ENCODE measurements at places on chromosomes 6 and 20.

DNA sequence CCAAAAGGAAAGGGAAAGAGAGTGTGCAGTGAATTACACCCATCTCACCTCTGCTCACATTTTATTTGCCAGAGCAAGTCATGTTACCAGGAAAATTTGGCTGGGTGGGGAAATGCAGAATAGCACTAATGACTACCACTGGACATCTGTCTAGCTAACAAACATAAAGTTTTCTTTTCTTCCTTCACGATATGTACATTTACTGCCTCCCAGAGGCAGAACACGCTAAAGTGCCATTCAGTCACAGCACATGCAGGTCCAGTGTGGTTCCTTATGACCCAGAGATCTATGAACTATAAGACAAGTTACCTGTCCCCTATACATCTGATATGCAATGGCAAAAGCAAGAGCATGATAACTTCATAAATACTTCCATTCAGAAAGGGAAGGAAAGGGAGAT lies 194.1 kb downstream of the OGFRL1 start:
- DNase-seq = no peak

GRCh38 chr6:100944644-100945043 lies 63.5 kb upstream of the ASCC3 start:
- DNase-seq = no peak

GRCh38 chr6:16648003-16648402 lies 113.3 kb downstream of the ATXN1 start:
- DNase-seq = no peak

DNA sequence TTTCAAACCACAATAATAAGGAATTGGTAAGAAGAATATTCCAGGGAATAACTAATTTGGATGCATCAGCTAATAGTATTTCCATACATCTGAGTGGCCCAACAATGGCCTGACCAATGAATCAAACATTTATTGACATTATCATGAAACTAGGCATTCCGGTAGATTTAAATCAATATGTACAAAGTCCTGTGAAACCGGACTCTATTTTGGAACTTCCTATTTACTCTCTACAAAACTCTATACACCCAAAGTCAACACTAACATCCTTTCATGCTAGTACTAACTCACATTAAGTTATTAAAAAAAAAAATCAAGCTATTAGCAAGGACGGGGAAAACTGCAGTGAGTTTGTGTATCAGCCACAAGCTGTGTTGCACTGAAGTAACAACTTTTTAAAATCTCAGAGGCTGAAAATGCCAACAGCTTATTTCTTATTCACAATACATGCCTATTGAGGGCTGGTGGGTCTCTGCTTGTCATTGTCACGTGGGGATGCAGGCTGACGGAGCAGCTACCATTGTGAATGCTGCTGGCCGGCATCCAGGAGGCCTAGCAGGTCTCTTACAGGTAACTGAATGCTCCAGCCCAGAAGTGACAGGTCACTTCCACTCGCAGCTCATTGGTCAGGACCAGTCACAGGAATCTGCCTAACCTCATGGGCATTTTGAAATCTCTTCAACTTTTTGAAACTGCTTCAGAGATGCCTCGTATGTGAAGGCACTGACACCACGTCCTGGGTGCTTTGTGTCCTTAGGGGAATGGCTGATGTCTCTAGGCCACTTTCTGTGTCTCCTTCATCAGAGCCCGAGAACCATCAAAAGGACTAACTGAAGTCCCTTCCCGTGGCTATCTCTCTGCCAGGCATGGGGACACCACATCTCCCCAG lies 76.3 kb downstream of the SLC22A23 start:
- no peak for DNase-seq

DNA sequence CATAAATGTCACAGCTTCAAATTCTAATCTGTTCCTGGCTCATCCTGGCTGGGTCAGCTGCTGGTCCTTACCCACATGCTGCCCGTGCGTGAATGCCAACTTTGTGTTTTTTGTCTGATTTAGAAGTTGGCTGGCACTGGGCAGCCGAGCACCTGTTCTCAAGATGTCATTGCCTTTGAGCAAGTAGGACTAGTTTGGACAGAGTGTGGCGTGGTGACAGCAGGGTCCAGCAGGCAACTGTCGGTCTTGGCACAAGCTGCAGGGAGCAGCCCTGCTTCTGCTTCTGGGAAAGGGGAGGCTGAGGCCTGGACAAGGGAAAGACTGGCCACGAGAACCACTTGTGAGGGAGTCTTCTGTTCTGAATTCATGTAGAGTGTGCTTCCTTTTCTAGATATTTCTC lies 26.4 kb upstream of the ADRM1 start:
- DNase-seq = no peak

GRCh38 chr20:33773412-33774089 lies 37.6 kb upstream of the CHMP4B start:
- DNase-seq = no peak

GRCh38 chr6:7243179-7243981 lies 69.6 kb downstream of the SSR1 start:
- no peak for DNase-seq

DNA sequence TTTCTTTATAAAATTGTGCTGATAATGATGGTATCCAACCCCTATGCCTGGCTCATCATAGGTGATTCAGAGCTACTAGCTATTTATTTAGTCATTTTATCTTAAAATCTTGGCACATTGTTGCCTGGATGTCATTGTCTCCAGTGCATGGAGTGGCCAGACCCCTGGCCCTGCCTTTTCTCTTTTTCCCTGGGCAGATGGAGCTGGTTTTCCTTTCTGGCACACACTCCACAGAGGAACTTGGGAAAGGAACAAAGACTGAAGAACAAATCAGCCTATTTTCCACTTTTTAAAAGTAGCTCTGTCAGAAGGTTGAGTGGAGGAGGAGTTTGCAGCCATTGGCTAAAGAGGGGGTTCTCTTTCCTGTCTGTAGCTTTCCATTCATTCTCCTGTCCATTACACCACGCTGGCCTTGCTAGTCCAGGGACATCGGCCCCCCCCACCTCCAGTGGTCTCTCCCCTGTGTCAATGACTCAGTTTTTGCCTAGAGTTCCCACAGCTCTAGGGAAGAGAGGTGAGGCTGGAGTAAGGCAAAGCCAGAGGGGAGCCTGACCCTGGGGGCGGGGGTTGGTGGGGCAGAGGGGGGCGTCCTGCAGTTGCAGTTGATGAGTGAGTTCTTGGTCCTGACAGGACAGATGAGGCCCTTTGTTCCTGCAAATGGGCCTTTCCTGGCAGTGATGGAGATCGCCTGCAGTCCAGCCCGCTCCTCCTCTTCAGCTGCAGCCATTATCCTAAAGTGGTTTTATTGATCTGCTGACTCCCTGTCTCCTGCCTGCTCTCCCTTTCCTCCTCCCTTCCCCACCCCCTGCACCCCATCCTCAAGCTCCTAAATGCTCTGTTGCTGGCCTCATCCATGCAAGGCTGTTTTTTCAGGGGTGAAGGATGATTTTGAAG lies 774.5 kb downstream of the DHX35 start:
- DNase-seq = no peak

DNA sequence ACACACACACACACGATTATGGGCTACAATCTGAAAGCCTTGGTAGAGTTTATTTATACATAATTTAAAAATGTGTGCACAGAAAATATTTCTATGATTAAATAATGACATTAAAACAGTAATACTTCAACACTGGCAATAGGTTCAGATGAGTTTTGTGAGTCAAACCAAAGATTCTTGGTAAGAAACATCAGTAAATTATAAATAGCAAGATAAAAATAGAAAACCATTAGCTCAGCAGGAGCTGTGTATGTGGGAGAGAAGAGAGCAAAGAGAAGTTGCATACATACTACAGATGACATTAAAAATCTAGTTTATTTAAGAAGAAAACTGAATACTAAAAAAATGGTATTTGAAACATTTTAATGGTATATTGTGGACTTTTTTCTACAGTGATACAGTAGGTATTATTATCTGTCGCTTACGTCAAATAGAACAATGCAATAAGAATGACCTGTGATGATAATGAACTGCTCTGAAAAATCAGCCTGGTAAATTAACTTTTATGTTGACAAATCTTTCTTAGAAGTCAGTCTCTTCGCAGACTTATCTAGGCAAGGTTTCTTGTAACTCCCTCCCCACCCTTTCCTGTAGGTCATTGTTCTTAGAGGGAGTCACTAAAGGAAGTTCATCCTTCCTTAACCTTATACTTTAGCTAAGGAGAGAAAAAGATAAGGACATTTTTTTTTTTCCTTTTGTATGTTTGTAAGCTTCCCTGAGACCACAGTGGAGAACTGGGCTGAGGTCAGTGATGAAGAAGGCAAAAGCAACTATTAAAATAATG lies 149.3 kb downstream of the GJA1 start:
- no peak for DNase-seq

GRCh38 chr20:49245921-49246740 lies 26.9 kb downstream of the DDX27 start:
- peak; percentile 12 for DNase-seq

GRCh38 chr6:150301846-150302519 lies 66.8 kb upstream of the IYD start:
- no peak for DNase-seq

DNA sequence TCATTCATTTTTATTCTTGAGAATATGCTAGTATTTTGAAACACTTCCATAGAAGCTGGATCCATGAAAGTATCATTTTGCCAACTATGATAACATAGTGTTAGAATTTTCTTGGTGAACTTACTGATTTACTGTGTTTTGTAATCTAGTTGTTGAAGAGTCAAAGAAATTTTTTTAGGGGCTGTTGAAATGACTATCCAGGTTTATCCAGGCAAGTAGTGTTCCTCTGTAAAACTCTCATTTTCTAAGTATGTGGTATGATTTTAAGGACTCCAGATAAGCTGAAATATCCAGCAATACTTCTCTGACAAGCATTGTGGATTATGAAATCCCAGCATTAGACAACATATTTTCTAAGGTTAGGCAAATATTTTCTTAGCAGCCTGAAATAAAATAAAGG lies 95.9 kb downstream of the GRIK2 start:
- no peak for DNase-seq

- DNase-seq = no peak
These were observed 92.3 kb downstream of the SEL1L2 start for GRCh38 chr20:13898012-13898612.

GRCh38 chr6:111423960-111424846 lies 58.8 kb downstream of the REV3L start:
- no peak for DNase-seq

- DNase-seq = no peak
These were observed 32.6 kb downstream of the ENPP1 start for GRCh38 chr6:131840441-131840840.

DNA sequence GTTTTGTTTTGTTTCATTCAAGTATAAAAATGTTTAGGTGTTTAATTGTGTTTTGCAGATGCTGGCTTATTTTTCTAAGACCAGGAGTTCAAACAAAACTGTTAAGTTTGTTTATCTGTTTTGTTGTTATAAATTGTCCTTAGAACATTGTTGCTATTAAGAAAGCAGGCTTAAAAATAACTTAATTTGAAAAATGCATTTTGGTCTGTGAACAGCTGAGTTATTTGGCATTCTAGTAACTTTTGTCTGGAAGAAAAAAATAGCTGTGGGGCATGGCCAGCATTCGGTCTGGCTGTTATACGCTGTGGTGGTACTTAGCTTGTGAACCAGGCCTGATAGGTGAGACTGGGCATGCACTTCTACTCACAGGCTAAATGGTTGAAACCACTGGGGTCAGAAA lies 37.8 kb downstream of the SLX4IP start:
- no peak for DNase-seq

DNA sequence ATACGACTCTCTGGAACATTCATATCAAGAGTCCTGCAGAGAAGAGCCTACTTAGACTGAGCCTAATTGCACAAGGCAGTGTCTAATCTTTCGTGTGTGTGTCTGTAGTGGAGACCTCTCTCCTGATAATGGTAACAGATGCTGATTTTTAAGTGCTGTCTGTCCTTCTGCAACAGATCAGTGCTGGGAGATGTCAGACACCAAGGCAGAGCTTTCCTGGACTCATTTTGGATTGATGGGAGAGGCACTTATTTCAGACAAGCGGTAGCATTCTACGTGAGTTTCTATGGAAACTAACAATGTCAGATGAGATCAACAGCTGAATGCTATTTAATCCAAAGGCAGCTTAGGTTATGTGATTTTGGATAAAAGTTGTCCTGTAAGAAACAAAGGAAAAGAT lies 167.6 kb downstream of the PLCB4 start:
- no peak for DNase-seq

GRCh38 chr20:60649541-60649940 lies 602.5 kb upstream of the CDH4 start:
- DNase-seq = no peak

DNA sequence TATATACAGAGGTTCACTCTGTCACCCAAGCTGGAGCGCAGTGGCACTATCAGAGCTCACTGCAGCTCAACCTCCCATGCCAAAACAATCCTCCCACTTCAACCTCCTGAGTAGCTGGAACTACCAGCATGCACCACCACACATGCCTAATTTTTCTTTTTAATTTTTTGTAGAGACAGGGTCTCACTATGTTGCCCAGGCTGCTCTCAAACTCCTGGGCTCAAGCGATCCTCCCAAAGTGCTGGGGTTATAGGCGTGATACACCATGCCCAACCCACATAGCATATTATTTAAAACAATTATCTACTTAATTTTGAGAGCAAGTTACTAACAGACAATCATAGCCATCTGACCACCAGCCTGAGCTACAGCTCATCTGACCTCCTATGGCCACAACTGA lies 459.9 kb upstream of the JARID2 start:
- no peak for DNase-seq

- no peak for DNase-seq
These were observed 15.1 kb downstream of the GSTA1 start for GRCh38 chr6:52788478-52788877.

DNA sequence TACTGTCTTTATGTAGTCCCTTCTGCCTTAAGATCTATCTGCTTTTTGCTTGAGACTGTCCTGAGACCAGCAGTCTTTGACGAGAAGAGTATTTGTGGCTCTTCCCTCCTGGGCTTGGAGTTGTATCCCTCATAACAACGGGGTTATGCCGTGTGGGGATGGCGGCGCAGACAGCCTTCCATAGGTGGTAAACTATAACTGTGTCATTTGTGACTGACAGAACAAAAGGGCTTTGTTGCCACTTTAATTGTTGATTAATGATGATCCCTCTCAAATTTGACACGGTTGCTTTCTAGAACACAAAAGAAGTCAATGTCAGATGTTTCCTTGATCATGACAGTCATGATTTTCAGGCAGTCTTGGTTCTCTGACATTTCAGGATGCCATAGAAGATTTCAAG lies 196.6 kb downstream of the JARID2 start:
- DNase-seq = no peak

- no peak for DNase-seq
These were observed 108.8 kb upstream of the BCLAF1 start for GRCh38 chr6:136398453-136398852.

- no peak for DNase-seq
These were observed 138.7 kb downstream of the RFPL4B start for GRCh38 chr6:112485827-112486212.

DNA sequence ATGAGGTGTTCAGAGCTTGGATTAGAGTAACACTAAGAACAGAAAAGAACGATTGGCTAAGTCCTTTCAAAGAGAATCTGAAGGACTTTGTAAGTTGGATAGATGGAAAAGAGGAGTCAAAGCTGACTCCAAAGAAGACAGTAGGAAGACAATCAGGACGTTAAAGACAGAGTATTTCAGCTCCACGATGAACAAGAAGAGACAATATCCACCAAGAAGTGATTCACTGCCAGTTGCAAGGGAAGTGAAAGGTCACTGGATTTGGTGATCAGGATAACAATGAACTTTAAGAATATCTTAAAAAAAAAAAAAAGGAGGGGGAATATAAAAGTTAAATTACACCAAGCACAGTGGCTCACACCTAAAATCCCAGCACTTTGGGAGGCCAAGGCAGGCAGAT lies 17.9 kb downstream of the REPS1 start:
- DNase-seq = no peak

GRCh38 chr20:50371878-50372769 lies 138.1 kb upstream of the PTPN1 start:
- DNase-seq = no peak

All from HS-27A (cell line).